HTR-8/SVneo (cell line): ENCODE measurements at places on chromosomes 12 and 14.

DNA sequence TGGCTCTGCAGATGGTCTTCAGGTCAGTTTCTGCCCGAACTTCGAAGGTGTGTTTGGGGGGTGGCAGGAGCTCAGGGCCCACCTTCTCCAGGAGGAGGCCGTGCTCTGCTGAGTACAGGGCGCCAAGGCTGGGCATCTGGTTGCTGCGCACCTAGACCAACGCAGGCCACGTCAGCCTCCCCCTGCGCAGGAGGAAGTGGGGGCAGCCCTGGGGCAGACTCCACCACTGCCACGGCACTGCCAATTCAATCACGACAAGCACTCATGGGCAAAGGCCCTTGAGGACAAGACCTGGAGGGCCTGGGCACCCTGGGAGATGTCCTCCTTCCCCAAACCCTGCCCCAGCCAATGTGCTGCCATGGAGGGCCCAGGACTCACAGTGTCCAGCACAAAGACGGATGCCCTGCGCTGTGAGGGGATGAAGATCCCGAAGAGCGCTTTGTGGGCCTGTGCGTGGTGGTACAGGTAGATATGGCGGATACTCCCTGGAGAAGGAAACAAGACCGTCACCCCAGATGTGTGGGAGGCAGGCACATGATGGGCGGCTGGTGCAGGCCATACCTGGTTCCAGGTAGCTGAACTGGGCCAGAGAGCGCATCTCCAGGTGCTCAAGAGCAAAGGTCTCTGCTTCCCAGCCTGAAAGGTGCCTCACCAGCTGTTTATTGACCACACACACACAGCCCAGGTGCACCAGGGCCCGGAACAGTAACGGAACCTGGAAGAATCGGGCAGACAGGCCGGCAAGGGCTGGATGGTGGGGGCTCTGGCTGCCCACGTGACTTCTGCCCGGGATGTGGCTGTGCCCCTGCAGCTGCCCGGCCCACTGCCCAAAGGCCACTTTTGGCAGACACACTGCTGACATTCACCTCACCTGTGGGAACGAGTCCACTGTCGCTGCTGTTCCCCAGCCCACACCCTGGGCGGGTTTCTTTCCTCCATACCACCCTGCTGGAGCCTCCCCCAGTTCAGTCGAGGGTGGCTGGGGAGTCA is 24.6 kb downstream of the P2RX2 start:
- no peak for DNase-seq

GRCh38 chr14:87690076-87690613 is 302.8 kb downstream of the GALC start:
- no peak for DNase-seq

DNA sequence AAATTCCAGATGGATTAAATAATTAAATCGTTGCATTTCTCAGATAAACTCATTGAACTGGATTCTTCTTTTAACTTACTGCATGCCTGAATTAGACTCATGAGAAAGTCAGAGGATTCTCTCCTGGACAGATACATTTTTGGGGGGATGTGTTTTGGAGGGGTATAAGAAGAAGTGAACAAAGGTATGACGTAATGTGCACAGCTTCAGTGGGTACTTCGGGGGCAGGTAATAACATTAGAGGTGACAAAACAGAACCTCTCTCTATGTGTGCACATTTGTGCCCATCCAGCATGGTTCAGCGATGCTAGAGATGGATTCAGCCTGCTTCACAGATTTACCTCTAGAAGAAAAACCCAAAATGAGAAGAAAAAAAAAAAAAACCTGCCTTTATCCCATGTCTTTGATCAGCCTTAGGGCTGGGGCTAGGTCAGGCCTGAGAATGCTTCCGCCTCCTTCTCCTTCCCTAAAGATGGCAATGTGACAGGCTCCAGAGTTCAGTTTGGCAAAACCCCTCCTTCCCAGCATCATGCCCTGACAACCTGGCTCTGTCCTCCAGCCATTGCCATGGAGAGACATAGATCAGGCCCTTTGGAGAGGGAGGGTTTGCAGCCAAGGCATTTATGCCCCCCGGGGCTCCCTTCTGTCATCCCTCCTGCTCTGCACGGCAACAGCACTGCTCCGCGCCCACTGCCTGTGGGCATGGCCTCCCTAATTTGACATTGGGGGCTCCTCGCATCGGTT is 166.7 kb downstream of the KCNA5 start:
- no peak for DNase-seq

- no peak for DNase-seq
Observed at GRCh38 chr12:77979597-77980250, 149.0 kb downstream of the NAV3 start.

DNA sequence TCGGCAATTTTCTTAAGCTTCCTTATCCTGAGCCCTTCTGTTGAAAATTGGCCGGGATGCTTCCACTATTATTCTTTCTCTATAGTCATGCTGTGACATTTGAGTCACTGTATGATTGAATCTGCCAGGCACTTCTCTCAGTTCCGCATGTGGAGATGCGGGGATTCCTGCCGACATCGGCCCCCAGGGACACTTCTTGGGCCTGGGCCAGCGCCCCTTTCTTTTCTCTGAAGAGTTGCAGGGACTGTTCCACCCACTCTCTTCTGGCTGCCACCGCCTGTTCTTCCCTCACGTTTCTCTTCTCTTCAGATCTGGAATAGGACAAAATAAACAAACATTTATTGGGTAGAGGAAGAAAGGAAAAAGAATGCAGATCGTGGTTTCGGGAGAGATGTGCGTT is 310.1 kb downstream of the ETNK1 start:
- DNase-seq, result no peak

- DNase-seq, result no peak
Observed at GRCh38 chr12:118068445-118068844, 7.5 kb upstream of the WSB2 start.

- no peak for DNase-seq
Observed at GRCh38 chr12:112347581-112347982, 34.6 kb downstream of the HECTD4 start.

- peak; percentile 24 for DNase-seq
Observed at GRCh38 chr12:65823513-65824375, 539 bp upstream of the HMGA2 start.

- no peak for DNase-seq
Observed at GRCh38 chr14:62745496-62745895, 299.8 kb downstream of the KCNH5 start.

- DNase-seq, result peak; percentile 11
Observed at GRCh38 chr12:80269803-80270552, 170.6 kb downstream of the OTOGL start.

DNA sequence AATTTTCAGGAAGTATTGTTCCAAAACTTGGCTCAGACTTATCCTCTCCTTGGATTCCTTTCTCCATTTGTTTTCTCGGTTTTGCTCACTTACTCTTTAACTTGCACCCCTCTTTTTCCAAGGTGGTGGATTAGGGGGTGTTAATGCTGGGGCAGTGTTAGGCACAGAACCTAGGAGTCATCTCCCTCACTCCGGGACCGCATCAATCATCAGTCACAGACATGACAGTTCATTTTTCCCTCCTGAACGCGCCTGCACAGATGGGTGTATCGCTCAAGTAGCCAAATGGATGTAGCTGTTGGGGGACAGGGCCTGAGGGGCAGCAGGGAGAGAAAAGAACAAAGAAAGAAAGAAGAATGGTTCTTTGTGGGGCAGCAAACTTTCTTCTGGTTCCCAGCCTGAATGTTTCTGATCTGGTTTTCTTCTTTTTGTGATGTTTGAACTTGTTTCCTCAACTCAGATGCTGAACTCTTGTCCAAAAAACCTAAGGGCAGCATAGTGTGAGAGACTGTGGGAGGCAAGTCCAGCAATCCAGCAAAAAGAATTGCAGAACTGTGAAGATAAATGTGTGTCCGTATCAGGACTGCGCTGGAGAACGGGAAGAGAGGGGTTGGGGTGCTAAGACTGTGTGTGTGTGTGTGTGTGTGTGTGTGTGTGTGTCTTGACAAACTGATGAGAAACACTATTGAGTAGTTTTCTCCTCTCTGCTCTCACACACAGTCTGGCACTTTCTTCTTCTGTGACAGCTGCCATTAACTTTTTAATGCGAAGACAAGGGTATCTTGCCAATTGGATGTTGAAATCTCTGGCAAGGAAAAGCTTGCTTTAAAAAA is 131.1 kb downstream of the FBXL14 start:
- no peak for DNase-seq

DNA sequence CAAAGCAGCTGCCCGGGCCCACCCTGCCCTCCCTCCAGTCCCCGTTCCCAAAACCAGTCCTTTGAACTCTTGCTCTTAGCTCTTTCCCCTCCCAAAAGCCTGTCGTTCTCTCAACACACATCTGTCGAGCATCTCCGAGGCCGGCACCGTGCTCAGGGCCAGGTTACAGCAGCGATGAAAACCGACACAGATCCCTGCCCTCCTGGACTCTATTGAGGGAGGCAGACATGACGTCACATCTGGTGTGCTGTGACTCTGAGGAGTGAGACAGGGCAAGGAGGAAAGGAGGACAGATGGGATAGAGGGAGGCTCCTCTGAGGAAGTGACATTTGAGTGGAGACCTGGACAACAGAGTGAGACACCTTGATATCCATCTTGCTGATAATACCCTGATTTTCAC is 34.6 kb upstream of the PWP1 start:
- DNase-seq, result no peak

GRCh38 chr14:20632831-20633691 is 8.4 kb downstream of the OR6S1 start:
- no peak for DNase-seq
